ENCODE measurements at places on chromosomes 11 and 22. TPM values are rescaled to one million over a fixed set of nuclear protein-coding genes. Genes with fewer than 3 reads are reported as not detected.

The ADORA2A gene
- total RNA-seq, result 2.2 TPM

The SCGB1D2 gene
- total RNA-seq, result not detected

The SYT9 gene
- 0.13 TPM for total RNA-seq

The MAJIN gene
- total RNA-seq, result not detected

The C11orf97 gene
- total RNA-seq, result not detected

The HBG1 gene
- total RNA-seq, result 0.25 TPM

The GSTT2B gene
- 0.79 TPM for total RNA-seq

The CDHR5 gene
- not detected for total RNA-seq

The EMSY gene
- 11.8 TPM for total RNA-seq

The IRF7 gene
- total RNA-seq, result 8.6 TPM

The INSC gene
- 1.6 TPM for total RNA-seq

The SLC22A6 gene
- total RNA-seq, result not detected

The MS4A7 gene
- total RNA-seq, result not detected

The GGT5 gene
- 9.7 TPM for total RNA-seq

The PDGFD gene
- 1.3 TPM for total RNA-seq

The C22orf23 gene
- total RNA-seq, result 0.40 TPM

The FOLR2 gene
- not detected for total RNA-seq

The TTC36 gene
- 0.26 TPM for total RNA-seq

The PIWIL4 gene
- total RNA-seq, result 2.6 TPM

The MB gene
- not detected for total RNA-seq

The UPK3A gene
- total RNA-seq, result not detected

The CECR2 gene
- total RNA-seq, result under 0.01 TPM

The PRAME gene
- total RNA-seq, result 0.06 TPM

The OR5A1 gene
- total RNA-seq, result not detected

The APOL5 gene
- total RNA-seq, result not detected

The TIGD3 gene
- not detected for total RNA-seq

The OSBP gene
- 40.8 TPM for total RNA-seq

The TNKS1BP1 gene
- total RNA-seq, result 57.5 TPM

The PANX3 gene
- not detected for total RNA-seq

The TSPAN18 gene
- total RNA-seq, result 0.92 TPM

The SNX32 gene
- total RNA-seq, result 0.37 TPM

The HORMAD2 gene
- not detected for total RNA-seq

The MTA2 gene
- total RNA-seq, result 102 TPM

The PRDX5 gene
- 296 TPM for total RNA-seq

The SYT8 gene
- not detected for total RNA-seq

The EMID1 gene
- total RNA-seq, result not detected
